ENCODE measurements at places on chromosomes 6 and 20.

DNA sequence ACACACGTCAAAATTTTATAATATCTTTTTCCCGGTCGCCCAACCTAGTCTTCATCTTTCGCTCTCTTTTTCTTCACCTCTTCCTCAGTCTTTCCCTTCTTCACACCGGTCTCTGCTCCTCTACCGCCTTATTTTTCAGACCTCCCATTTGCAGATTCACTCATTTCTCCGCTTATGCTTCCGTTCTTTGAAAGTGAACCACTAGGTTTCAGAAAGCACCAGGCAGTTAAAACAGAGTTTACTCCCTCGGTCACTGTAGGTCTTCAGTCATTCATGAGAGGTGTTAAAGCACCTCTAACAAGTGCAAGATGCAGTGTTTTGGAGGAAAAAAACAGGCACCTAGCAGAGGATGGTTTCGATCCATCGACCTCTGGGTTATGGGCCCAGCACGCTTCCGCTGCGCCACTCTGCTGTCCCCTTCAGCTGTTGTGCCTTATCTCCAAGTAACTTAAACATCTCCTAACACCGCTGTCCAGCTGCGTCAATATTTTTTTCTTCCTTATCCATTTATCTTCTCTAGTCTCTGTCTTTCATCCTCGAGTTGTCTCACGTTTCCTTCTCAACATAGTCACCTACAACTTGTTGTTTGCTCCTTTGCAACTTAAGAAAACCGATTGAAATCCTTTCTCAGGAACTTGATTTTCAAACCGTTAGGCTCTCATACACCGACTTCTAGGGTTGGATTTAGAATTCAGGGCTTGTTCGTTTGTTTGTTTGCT is 119.7 kb upstream of the ZNF184 start:
- DNase-seq, result no peak

DNA sequence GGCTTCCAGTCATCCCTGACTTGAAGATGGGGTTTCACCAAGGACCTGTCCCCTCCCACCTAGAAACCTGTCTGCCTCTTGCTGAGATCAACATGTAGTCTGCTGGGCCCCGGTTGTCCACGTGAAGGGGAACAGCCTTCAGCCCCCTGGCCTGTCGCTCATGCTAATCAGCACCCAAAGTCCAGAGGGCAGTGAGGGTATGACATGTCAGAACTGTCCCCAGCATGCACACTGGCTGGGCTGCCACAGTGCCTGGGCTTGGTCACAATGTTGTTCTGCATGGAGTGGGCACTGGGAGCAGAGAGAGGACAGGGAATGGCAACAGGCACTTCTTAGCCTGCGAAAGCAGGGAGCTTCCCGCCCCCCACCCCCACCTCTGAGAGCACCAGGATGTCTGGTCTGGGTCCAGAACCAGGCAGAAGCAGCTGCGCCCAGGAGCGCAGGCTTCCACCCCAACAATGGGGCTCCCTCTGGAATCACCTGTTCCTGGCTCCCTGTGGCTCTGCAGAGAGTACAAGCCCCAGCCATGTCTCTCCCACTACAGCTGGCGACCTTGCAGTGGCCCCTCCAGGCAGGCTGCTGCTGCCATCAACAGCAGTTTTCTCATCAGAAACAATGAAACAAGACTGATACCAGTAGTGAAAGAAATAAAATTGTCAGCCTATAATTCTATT is 182.7 kb downstream of the KHDRBS2 start:
- DNase-seq, result no peak

GRCh38 chr6:151387175-151387970 is 4.0 kb downstream of the ZBTB2 start:
- DNase-seq, result no peak

DNA sequence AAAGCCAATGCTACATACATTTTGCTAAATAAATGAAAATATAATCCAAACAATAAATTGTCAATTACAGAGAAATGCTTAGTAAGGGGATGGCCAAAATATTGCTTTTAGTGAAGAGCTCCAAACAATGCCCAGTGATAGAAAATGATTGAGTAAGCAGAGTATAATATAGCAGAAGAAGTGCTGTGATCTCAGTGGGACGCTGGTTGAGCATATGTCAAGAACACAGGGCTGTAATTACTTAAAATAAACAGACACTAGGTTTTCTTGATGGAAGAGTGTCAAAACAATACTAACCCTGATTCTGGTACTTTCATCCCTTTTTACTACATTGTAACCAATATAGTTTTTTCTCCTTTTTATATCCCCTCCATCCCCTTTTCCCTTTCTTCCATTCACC is 150.3 kb downstream of the GRIK2 start:
- no peak for DNase-seq

GRCh38 chr20:37355252-37356180 is 9.6 kb downstream of the SRC start:
- peak; percentile 55 for DNase-seq

DNA sequence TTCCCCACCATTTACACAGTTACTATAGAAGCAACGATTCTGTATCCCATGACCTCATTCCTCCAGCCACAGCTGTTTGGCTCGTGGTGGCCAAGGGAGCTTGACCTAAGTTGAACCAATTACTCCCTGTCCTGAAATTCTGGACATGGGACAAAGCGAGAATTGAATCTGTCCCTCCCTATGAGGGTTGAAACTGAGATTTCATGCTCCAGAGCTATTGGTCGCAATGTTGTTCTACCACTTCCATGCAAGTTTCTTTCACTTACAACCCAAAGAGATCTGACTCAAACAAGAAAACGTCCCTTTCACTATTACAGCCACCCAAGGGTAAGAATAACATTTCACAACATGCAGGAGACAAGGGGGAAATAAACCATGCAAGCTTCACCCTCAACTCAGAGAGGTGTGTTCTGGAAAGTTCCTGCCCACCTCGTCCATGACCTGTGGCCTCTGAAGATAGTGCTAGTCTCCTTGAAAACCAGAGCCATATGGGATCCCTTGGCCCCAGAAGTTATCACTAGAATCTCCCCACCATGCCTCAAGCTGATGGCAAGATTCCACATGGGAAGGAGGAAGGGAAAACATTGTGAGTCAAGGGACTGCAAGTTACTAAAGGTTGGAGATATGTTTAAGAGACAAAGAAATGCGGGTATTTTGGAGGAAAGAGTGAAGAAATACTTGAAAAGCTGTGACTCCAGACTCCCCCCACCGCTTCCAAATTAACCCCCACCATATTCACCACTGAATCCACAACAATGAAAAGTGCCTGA is 74.5 kb upstream of the SRSF6 start:
- DNase-seq, result no peak

DNA sequence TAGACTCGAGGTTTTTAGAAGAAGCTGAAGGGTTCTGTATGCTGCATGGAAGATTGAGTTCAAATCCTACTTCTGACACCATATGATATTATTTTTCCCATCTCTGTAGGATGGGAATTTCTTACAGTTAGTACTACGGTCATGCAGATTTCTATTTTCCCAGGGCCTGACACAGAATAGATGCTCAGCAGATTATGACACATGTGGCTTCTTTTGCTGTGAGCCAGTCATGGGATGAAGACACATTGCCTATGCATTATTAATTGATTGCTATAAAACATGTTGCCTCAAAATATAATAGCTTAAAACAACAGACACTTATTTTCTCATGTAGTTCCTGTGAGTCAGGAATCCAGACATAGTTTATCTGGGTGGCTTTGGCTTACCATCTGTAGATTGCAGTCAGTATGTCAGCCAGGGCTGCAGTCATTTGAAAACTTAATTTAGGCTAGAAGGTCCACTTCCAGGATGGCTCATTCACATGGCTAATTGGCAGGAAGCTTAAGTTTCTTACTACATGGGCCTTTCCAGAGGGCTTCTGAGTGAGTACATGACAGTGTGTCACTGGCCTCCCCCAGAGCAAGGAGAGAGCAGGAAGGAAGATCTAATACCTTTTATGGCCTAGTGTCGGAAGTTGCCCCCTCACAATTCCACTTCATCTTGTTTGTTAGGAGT is 29.5 kb downstream of the TOP1 start:
- no peak for DNase-seq

DNA sequence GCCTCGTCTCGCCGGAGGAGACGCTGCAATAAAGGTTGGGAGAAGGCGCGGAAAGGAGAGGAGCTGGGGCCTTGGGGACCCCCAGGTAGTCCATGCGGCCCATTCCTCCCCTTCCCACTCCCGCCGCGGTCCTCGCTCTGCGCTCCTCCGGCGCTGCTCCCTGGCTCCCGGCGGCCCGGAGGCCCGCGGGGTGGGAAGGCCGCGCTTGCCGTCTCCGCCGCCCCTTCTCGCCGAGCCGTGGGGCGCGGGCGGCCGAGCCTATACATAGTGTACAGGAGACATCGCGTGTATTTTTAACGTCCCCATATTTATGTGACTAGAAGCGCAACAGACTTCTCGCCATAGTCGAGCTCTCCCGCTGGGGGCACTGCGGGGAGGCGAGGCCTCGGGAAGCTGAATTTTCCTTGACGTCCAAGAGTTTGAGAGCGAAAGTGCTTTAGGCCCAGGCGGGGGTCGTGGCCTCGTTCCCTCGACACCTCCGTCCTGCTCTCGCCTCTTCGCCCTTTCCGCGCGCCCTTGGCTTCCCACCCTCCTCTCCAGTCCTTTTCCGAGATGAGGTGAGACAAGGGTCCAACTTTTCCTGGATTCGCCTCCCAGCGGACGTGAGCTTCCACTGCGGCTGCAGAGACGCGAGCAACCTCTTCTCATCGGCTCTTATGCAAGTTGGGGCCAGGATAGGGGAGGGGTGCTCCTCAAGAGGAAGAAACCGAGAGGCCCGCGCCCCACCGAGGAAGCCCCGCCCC is 29.0 kb downstream of the SLC12A5 start:
- DNase-seq, result peak; percentile 72

DNA sequence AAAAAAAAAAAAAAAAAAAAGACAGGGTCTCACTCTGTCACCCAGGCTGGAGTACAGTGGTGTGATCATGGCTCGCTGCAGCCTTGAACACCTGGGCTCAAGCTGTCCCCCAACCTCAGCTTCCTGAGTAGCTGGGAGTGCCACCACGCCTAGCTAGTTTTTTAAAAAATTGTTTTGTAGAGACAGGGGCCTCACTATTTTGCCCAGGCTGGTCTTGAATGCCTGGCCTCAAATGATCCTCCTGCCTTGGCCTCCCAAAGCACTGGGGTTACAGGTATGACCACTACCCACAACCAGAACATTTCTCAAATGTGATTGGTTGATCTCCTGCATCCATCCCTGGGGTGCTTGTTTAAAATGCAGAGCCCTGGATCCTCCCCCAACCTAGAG is 5.6 kb upstream of the RBCK1 start:
- DNase-seq, result no peak

DNA sequence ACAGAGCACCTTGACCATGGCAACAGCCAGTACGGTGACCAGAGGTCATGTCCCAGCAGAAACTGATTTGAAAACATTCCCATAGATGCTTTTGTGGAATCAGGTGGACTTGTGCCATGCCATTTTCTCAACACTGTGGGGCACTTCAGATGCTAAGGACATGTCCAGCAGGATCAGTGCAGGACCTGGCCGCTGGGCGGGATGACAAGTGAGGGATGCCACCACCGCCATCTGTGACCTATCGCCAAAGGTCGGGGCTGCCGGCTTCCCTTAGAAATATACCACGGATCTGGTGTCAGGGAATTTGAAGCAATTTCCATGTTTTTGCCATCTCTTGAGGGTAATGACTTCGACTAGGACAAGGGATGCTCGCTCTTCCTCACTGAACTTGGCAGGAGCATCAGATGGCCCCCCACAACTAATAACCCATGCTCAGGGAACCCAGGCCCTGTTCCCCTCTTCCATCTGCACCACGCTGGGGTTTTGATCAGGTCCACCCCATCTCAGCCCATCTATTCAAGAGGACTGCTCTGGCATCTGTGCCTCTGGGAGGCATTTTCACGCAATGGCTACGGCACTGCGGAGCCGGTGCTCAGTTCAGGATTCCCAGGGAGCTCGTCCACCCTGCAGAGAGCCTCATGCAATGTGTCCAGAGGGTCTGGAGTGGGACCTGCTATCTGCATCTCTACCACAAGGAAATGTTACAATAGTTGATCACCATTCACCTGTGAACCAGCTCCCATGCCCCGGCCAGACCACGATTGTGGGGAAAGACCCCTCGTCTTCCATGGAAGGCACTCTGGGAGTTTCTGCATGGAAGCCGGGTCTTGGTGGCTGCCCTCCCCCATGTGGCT is 302.6 kb downstream of the TAF4 start:
- DNase-seq, result peak; percentile 53

DNA sequence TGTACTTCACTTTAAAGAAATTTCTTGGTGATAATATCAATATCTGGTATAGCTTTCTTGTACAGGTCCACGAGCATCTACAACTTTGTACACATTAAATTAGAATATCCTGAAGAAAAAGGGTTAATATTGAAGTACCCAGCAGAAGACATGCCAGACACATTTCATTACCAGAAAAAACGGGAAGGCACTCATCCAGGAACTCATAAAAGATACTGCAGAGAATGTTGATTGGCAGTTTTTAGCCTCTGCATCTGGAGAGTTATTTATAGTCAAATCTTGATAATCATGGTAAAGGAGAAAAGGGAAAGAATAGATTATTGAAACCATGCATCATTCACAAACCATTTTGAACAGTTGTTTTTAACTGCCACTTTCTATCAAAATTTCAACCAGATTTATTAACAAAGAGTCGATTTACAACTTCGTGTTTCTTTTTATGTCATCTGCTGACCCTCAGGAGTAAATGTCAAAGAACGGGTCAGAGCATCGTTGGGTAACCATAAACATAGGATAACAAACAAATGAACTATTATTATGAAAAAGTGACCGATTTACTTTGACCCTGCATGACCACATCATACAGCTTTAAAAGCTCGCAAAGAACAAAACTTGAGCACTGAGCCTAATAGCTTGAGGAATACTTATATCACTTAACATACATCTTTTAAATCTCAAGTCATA is 229.2 kb upstream of the SGK1 start:
- DNase-seq, result no peak

- DNase-seq, result no peak
Observed at GRCh38 chr6:161186173-161186769, 87.6 kb downstream of the AGPAT4 start.

GRCh38 chr20:46172961-46173536 is 54.9 kb downstream of the CD40 start:
- DNase-seq, result no peak

Data from sigmoid colon (tissue), 7 donors.